NCI-H2029 treated with DMSO at 0.1 percent for 48 hours (cell line): ENCODE measurements at places on chromosomes 16 and 17.

GRCh38 chr17:76872221-76872873 lies 4.1 kb downstream of the MGAT5B start:
- DNase-seq, result no peak

GRCh38 chr16:52247737-52248136 lies 299.2 kb downstream of the TOX3 start:
- no peak for DNase-seq

DNA sequence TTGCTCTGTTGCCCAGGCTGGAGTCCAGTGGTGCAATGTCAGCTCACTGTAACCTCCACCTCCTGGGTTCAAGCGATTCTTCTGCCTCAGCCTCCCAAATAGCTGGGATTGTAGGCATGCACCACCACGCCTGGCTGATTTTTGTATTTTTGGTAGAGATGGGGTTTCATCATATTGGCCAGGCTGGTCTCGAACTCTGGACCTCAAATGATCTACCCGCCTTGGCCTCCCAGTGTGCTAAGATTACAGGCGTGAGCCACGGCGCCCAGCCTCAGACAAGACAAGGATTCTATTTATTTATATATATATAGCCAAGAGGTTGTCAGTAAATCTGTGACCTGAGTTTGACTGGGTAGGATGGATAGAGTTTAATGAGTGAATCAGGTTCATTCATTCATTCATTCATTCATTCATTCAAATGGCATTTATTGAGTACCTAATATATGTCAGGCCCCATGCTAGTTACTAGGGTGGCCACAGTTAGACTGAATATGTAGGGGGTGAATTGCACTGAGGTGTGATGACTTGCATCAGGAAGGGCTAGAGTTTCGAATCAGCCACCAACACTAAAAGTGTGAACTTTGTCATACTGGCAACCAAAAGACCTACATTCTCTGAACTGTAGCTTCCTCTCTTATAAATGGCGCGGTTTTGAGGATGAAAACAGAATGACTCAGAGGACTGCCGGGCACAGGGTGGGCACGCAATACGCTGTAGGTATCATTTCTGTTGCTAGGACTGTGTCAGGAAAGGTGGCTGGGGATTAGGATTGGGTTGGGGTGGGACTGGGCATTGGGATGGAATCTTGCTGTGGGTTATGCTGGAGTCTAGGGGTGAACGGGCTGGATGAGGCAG lies 37.8 kb downstream of the ITGAE start:
- DNase-seq, result no peak

DNA sequence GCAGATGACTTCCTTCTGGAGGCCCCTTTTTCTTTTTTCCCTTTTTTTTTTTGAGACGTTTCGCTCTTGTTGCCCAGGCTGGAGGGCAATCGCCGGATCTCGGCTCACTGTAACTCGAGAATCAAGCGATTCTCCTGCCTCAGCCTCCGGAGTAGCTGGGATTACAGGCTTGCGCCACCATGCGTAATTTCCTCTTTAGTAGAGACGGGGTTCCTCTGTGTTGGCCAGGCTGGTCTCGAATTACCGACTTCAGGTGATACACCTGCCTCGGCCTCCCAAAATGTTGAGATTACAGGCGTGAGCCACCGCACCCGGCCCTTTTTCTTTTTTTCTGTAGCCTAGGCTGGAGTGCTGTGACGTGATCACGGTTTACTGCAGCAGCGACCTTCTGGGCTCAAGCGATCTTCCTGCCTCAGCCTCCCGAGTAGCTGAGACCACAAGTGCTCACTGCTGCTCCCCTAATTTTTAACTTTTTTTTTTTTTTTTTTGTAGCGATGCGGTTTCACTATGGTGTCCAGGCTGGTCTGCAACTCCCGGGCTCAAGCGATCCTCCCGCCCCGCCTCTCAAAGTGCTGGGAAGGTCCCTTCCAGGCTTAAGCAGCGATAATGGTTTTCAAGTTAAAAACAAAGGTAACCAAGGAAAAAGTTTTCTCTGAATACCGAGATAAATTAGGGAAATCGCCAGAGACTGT lies 956 bp upstream of the IST1 start:
- no peak for DNase-seq

DNA sequence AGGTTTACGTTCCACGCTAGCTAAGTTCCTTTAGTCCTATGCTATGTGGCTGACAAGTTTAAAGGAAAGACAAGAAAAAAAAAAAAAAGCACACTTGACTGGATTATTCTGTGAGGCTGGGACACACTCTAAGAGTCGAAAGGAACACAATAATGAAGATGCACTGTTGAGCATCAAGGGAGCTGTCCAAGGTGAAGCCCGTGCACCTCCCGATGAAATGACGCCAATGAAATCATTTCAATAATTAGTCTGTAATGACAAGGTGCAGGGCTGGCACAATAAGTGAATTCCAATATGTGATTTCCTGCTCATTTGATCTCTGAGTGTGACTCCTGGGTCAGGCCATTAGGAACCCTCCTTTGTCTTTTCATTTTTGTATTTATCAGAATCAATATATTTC lies 232.9 kb downstream of the CDH13 start:
- DNase-seq, result no peak

GRCh38 chr17:13650096-13650675 lies 48.5 kb upstream of the HS3ST3A1 start:
- no peak for DNase-seq

- no peak for DNase-seq
Measured at GRCh38 chr16:89599451-89599858, 14.0 kb upstream of the DPEP1 start.

GRCh38 chr17:76368545-76368944 lies 14.8 kb upstream of the PRPSAP1 start:
- no peak for DNase-seq
